K562 (cell line): ENCODE measurements at places on chromosomes 6 and 20. TPM values are rescaled to one million over a fixed set of nuclear protein-coding genes. Genes with fewer than 3 reads are reported as not detected.

TMEM74B gene
- 19.0 and 22.2 TPM in 2 replicates for polyA plus RNA-seq

PTGIS gene
- polyA plus RNA-seq = not detected in 2 replicates

ADTRP gene
- polyA plus RNA-seq = 12.9 and 16.4 TPM in 2 replicates

NMBR gene
- polyA plus RNA-seq = not detected in 2 replicates

SLC22A16 gene
- polyA plus RNA-seq = not detected in 2 replicates

PRPH2 gene
- polyA plus RNA-seq = 0.26 TPM in 1 of 2 replicates, not detected in the other

STMND1 gene
- not detected in 2 replicates for polyA plus RNA-seq
